ENCODE measurements at places on chromosomes 4 and X.
A peak's percentile ranks its signal among the peaks of the same experiment; 100 is the strongest.

- no peak for DNase-seq
Observed at GRCh38 chr4:38822748-38823303, 18.2 kb upstream of the TLR1 start.

DNA sequence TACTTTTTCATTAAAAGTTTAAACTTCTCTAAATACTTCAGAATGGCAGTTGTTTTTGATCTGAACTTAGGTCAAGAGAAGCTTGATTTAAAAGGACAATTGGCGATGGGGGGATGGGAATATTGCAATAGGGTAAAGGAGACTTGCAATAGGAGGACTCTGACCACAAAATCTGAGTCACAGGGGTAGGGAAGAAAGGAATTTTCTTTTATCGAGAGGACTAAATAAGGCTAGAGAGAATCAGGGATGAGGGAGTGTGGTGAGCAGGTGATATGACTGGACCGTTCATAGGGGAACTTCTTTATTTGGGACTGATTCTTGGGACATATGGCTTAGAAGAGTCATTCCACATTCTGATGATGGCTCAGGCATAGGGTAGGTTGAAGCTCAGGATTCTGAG is 1260.2 kb downstream of the ADGRL3 start:
- no peak for DNase-seq

GRCh38 chrX:47523297-47523696 is 37.7 kb upstream of the ARAF start:
- DNase-seq: peak; percentile 31

- DNase-seq: no peak
Observed at GRCh38 chrX:112081781-112082652, 559 bp downstream of the TRPC5 start.

GRCh38 chrX:4944767-4945166 is 1231.3 kb upstream of the PRKX start:
- no peak for DNase-seq

- DNase-seq: no peak
Observed at GRCh38 chr4:149493492-149493891, 322.2 kb downstream of the IQCM start.

GRCh38 chr4:54574500-54574899 is 83.3 kb upstream of the KIT start:
- no peak for DNase-seq

- DNase-seq: no peak
Observed at GRCh38 chrX:39677585-39677977, 420.2 kb downstream of the BCOR start.

- DNase-seq: no peak
Observed at GRCh38 chrX:150164971-150165600, 198.0 kb upstream of the MAMLD1 start.

DNA sequence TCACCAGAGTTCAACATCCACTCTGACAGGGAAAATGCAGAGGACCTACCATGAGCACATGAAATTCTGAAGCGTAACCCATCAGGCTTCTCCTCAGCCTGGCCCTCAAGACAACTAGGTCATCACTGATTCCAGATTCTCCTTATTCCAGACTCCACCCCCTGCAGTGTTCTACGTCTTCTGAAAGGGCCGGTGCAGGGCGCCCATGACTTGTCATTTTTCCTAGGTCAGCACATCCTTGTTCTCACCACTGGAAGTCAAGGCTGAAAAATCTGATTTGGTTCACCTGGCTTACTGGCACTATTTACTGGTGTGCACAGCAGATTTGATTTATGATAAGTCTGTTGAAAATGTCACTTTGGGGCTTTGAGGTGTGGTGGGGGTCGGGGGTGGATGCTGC is 140.9 kb upstream of the KLF3 start:
- no peak for DNase-seq

- DNase-seq: no peak
Observed at GRCh38 chrX:84046403-84046984, 141.5 kb downstream of the RPS6KA6 start.

DNA sequence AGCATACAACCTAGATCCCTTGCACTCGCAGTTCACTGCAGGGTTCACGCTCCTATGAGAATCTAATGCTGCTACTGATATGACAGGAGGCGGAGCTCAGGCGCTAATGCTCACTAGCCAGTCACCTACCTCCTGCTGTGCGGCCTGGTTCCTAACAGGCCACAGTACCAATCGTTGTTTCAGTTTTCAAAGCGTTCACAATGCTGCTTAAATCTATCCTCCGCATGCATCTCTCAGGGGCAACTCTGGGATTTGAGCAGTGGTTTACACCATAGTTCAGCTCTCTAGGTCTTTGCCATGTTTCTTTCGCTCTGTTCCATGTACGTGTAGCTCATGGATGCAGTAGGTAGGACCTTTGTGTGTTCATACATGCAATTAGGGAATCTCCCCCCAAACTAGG is 47.2 kb downstream of the CLOCK start:
- no peak for DNase-seq

DNA sequence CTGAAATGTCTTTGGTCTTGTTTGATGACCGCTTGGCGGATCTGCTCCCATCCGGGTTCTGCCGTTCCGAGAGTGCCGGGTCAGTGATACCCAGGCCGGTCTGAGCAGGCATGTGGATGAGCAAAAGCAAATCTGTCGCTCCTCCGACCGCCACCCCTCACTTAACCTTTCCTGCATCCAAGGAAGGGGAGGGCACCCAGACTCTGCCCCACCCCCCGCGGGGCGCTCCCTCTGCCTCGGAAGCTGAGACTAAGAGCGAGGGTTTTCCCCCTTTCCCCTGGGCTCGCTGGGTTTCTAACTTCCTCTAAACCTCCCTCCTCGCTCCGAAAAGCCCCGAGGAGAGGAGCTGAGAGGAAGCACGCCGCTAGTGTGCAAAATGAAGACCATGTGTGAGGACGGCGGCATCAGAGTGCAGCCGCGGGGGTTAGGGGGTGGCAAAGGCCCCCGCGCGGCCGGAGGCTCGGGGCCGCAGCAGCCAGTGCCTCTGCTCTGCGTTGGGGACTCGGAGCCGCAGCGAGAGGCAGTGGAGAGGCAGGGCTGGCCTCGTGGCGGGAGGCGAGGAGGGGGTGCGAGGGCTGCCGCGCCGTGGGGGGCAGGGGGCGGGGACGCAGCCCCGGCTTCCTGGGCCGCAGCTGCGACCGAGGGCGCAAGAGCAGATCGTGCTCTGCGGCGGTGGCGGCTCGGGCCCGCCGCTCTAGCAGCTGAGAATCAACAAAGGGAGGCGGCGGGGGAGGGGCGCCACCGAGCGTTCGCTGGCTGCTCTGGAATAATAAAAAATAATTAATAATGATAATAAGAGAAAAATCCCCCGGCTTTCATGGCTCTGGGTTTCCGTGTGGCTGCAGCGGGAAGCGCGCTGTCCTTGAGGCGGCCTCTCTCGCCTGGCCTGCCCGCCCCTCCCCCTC is 55.8 kb upstream of the BCOR start:
- no peak for DNase-seq

- no peak for DNase-seq
Observed at GRCh38 chr4:52483186-52483890, 175.8 kb downstream of the USP46 start.

DNA sequence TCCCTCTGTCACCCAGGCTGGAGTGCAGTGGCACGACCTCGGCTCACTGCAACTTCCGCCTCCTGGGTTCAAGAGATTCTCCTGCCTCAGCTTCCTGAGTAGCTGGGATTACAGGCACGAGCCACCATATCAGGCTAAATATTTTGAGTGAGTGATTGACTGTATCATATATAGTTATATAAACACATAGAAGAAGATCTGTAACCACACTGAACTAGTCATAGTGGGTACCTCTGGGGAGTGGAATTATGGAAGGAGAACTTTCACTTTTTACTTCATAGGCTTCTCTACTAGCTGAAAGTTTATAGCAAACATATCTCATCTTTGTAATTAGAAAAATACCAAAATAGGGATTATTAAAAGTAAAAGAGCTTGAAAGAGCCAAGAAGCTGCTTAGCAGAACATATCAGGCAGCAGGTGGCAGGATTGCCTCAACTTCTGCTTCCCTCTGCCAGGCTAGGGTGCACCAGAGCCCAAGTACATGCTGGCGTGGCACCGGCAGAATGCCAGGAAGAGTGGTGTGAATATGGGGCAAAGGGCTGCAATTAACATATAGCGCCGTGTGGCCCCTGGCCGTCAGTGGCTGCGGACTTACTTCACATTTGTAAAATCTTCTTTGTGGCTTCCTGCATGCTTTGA is 39.5 kb upstream of the CD40LG start:
- DNase-seq: no peak

DNA sequence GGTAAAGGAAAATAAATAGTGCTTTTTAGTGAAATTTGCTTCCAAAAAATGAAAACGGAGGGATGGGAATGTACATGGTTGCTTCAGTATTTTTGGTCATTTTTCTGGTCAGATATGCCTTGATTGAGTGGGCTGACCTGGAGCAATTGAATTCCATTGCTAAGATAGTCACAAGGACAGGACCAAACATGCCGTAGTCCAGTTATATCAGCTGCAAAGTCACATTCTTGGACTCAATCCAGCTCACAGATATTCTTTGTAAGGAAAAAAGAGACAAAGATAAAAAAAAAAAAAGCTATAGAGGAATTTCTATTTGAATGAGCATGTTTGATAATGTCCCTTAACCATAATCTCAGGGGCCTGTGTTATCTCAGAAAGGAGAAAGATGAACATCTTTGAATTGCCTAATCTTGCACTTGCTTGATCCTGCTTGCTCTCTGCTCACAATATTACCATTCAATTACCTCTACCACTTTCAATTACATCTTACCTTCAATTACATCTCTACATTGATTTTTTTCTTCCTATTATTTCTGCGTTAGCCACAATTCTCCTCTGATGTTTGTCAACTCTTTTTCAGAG is 75.4 kb upstream of the PACRGL start:
- no peak for DNase-seq

- no peak for DNase-seq
Observed at GRCh38 chr4:183637461-183637860, 21.5 kb downstream of the RWDD4 start.

DNA sequence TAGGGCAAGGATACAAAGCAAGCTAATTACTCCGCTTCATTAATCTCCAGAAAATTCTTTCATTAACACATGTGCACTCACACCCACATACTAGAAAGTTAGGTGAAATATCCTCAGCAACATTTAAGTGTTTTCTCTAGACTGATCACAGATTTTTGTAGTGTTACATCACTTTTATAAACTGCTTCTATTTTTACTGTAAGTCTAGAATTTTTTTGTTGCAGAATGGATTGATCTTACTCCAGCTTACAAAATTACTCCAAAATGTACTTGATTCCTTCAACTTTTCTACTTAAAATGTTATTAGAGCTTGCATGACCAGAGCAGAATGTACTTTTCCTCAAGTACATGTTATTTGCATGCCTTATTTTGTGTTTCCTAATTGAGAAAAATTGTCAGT is 2325.2 kb downstream of the PCDH7 start:
- DNase-seq: no peak

GRCh38 chrX:149630681-149631233 is 835 bp downstream of the TMEM185A start:
- DNase-seq: no peak

GRCh38 chr4:10385994-10386394 is 71.2 kb downstream of the ZNF518B start:
- DNase-seq: no peak

- no peak for DNase-seq
Observed at GRCh38 chrX:68669871-68670270, 22.4 kb downstream of the STARD8 start.

GRCh38 chr4:72909461-72909860 is 160.1 kb downstream of the COX18 start:
- DNase-seq: no peak

- no peak for DNase-seq
Observed at GRCh38 chr4:183284965-183285364, 35.1 kb downstream of the CLDN22 start.

- no peak for DNase-seq
Observed at GRCh38 chrX:100350704-100351489, 59.2 kb downstream of the PCDH19 start.
